ENCODE measurements at places on chromosomes 12 and 14.

DNA sequence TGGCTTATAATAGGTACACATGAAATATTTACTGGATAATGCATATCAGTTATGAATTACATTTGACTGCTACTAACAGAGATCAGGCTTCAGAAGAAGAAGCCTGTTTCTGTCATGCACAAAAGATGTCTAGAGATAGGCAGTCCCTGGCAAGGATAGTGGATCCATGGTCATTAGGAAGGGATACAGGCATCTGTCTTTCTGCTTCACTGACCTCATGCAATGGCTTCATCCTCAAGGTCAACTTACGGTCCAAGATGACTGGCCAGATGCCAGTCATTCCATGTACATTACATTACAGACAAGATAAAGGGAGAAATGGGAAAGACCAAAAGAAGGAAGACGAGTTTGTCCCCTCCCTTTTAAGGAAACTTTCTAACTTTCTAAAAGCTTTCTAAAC, 94.0 kb downstream of the NUAK1 start:
- peak; percentile 87 for DNase-seq

DNA sequence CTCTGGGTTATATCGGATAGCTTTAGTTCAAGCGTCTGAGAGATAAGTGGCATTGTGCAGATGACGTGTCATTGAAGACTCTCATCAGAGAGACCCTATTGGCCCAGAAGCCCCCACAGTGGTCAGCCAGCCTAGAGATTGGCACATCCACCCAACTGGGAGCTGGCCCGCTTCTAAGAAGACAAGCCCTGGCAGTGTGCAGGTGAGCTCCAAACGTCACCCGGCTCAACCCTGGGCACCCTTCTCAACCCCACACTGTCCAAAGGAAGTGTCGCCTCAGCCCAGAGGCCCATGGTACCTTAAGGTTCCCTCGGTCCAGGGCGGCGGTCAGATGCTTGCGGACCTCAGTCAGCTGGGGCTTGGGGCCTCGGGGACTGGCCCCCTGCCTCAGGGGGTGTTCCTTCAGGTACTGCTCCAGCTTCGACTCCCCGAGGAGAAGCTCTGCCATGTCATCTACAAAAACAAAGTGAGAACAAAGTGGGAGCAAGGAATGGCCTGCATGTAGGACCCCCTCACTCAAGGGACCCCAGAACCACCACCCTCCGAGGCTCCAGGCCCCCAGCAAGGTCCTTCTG, 30.3 kb downstream of the TTC7B start:
- no peak for DNase-seq

DNA sequence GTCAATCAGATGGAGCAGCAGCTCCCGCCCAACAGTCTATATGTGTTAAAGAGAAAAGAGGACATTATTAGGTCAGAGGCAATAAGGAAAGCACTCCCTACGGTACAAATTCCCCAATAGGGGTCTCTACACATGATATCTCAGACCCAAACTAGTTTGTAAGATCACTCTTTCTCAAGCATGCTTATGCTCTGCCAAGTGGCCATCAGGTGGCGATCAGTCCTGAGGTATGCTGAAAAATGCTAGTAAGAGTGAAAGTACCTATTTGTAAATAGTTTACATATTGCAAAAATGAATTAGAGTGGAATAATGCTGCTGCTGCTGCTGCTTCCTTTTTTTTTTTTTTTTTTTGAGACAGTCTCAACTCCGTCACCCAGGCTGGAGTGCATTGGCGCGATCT, 61.0 kb downstream of the CPM start:
- DNase-seq, result no peak

GRCh38 chr12:19994968-19995367, 373.4 kb upstream of the PDE3A start:
- DNase-seq, result no peak

GRCh38 chr14:96203635-96204034, 1.0 kb upstream of the BDKRB2 start:
- DNase-seq, result no peak

DNA sequence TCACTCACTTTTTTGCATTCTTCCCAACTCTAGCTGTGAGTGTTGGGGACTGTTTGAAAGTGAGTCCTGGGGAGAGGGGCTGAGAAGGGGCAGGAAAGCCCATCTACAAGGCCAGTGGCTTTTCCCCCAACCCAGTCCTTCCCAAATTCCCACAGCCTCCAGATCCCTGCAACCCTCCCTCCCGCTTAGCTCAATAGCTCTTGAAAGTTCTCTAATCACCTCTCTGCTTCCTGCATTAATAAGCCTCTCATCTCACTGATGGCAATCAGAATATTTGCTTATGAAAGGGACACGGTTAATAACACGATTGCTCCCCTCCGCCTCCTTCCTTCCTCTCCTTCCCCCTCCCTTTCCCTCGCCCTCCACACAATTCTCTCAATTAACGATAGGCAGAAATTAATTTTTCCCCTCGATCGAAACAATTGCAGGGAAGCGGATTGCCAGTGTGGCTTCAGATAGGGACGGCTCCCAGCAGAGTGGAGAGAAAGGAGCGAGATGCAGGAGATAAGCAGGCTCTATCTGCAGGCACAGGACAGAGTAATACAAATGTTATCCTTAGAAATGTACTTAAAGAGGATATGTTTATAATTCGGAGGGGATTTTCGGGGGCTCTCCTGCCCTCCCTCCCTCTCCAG, 15.1 kb upstream of the GPATCH2L start:
- no peak for DNase-seq

DNA sequence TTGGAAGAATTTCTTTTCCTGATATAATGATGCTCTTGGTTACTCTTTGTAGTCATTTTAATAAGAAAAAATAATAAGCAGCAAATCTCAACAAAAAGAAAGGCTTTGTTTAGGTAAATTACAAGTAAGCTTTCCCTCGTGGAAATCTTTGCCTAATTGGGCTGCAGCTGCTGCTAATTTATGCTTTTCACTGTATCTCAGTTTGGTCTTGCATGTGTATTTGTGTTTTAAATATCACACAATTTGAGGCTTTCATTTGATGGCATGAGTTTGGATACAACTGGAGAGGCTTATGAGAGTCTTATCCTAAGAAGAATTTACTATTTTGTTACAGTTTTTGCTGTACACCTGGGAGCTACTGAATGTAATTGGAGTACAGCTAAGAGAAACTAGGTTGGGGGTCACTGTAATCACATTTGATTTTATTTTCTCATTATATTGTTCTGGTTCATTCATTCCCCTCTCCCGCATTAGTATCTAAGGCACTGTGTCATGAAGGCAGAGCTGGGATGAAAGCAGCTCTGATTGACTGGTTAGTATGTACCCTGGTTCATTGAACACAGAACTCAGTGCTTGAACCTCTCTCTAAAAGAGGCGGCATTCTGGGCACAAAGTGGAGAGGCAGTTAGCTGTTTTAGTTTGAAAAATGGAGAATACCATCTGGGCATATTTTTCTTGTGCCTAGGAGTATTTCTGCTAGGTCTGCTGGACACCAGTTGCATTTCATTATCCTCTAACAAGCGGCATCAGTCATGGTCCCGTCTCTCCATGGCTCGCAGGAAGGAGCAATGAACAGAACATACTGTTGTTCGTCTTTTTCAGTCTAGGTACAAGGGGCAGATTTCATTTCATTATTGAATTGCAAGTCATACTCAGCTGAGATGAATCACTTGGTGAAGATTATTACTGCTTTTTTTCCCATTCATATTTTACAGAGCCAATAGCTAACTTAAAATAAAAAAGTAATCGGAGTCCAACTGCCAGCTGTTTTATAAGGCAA, 118.0 kb upstream of the TMEM260 start:
- no peak for DNase-seq

GRCh38 chr14:65387628-65388027, 24.9 kb upstream of the FUT8 start:
- no peak for DNase-seq

DNA sequence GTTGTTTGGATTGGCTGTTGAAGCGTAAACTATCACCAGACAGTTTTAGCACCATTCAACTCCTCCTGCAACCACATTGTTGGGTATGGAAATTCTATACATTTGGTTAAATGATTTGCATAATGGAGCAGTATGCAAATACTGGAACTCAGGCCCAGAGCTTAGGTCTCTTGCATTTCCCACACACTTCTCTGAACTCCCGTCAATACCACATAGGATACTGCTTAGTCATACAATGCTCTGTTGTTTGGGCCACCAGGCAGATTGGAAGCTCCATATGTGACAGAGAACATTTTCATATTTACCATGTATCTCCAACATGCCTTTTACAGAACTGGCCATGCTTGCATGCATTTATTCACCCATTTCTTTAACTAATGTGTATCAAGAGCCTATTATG, 78.0 kb downstream of the IFNG start:
- DNase-seq, result no peak

- DNase-seq, result no peak
Measured at GRCh38 chr12:113762155-113762881, 203.8 kb downstream of the RBM19 start.

DNA sequence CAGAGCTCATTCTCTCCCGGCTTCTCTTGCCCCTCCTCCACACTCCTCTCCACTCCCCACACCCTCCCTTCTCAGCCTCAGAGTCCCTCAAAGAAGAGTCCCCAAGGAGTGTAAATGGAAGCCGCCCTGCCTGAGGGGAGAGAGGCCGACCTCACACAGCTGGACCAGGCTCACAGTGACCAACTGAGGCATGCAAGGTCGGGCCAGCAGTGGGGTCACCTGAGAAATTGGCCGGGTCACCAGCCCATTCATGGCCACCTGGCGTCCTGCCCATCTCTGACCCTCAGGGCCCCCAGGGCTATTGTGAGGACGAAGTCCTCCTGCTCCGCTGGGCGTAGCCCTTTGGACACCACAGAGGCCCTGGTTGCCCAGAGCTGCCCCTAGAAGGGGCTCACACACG, 49.5 kb upstream of the NUAK1 start:
- no peak for DNase-seq

DNA sequence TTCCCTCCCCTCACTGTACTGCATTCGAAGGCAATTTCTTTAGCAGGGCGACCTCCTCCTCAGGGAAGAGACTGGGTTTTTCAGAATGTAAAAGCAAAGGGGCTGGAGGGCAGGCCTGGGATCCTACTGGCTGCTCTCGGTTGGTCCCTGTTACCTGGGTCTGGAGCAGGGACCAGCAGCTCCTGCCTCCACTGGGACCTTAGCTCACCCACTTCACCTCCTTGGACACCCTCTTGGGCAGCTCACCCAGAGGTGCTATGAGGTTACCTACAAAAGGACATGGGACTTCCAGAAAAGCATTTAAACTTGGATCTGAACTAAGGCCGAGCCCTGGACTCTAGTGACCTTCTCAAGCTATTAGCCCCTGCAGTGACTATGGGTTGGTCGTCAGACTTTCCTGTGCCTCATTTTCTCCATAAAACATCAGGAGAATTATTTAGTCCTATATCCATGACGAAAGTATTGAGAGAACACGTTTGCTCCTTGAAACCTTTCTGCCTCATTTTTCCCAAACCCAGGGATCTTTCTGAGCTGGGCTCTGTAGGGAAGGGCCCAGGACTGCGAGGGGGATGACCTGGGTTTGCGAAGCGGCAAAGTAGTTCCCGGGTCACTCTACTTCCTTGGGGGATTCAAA, 65.0 kb downstream of the FBXL14 start:
- DNase-seq, result no peak

- no peak for DNase-seq
Measured at GRCh38 chr14:21525571-21525961, 580 bp downstream of the SALL2 start.

DNA sequence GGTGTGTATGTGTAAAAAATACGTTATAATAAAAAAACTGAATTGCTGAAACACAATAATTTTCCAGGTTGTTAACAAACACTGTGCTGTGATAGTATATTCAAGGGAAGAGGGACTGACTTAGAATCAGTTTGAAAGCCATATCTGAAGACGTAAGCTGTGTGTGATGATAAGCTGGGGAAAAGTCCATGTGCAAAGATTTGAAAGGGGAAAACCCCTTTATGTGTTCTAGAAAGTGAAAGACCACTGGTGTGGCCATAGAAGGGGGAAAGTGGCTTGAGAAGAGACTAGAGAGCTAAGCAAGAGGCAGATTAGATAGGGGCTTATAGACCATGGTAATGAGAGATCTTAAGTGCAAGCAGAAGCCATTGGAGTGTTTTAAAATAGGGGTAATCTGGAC, 195.9 kb upstream of the GZMB start:
- DNase-seq, result no peak

- DNase-seq, result peak; percentile 11
Measured at GRCh38 chr12:104698871-104699270, 242.1 kb downstream of the CHST11 start.

- peak; percentile 65 for DNase-seq
Measured at GRCh38 chr12:59041241-59042121, 121.2 kb upstream of the LRIG3 start.

GRCh38 chr12:38201461-38202276, 114.9 kb upstream of the ALG10B start:
- DNase-seq, result no peak

- DNase-seq, result no peak
Measured at GRCh38 chr12:89988188-89988915, 279.7 kb upstream of the ATP2B1 start.

DNA sequence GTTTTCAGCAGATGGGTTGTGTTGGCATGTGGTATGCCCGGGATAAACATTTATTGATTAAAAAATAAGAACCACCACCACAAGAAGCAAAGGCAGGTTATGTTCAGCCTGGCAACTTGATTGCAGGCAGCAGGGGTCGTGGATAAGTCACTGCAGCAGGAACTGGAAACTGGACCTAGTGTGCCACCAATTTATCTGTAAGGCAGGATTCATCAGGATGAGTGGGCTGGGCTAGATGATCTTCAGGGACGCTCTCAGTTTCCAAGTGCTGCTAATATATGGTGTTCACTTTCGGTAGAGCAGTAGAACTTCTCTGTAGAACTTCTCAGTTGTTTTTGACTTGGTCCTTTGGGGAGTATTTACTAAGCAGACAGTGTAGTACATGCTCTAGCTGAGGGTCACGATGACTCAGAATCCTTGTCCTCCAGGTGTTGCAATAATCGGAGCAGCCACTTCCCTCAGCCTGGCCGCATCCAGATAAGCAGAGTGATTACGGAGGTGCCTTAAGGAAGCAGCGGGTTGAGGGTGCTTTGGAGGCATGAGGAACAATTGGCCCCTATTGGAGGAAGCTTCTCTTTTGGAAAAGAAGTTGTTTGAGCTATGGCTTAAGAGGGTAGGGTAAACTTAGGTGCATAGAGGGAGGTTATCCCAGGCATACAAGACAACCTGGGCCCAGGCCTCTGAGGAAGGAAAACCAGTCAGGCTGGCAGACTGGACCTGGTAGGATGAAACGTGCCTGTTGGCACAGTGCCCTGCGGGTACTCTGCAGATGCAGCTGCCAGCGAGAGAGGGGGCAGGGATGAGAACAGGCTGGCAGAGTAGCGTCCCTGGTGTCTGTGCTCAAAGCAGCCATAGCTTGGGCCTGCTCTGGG, 104.0 kb downstream of the GPR135 start:
- DNase-seq, result peak; percentile 35

DNA sequence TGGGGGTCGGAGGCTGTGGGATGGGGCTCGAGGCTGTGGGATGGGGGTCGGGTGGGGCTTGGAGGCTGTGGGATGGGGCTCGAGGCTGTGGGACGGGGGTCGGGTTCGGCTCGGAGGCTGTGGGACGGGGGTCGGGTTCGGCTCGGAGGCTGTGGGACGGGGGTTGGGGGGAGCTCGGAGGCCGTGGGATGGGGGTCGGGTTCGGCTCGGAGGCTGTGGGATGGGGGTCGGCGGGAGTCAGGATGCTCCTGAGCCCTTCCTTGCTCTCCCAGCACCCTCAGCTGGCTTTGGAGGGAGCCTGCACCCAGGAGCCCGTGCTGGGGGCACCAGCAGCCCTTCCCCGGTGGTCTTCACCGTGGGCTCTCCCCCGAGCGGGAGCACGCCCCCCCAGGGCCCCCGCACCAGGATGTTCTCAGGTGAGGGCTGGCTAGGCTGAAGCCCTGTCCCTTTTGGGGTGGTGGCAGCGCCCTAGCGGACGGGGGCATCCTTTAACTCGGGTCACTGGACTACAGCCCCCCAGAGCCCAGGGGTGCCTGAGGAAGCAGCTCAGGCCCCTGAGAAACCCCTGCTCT, 11.9 kb upstream of the PUS1 start:
- no peak for DNase-seq

GRCh38 chr12:29707846-29708245, 75.9 kb downstream of the TMTC1 start:
- no peak for DNase-seq

Data from RCC 7860 (cell line).